ENCODE measurements at places on chromosomes 5 and 9. TPM values are rescaled to one million over a fixed set of nuclear protein-coding genes. Genes with fewer than 3 reads are reported as not detected.

DNA sequence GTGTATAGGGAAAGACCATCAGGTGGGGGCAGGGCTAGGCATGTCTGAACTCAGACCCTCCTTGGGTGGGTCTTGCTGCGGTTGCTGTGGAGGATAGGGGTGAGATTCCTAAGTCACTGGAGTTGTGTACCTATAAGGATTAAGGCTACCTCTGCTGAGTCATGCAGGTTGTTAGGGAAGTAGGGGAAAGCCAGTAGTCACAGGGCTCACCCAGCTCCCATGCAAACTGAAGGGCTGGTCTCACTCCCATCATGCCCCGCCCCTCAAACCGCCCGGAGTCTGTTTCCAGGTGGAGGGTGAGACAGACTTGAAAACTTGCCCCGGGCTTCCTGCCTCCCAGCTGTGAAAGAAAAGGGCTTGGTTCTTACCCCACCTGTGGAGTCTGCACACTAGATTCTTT, 161.8 kb downstream of the CAVIN4 start:
- H3K4me3 ChIP-seq, result no peak overlapping the region
- no peaks in the 10 kb centered on the region for H3K36me3 ChIP-seq
- H3K4me1 ChIP-seq, result no peaks in the 10 kb centered on the region
- DNase-seq, result no peak
- no peak overlapping the region for H3K27ac ChIP-seq
- no peaks in the 10 kb centered on the region for H3K27me3 ChIP-seq

- H3K4me1 ChIP-seq, result no peaks in the 10 kb centered on the region
- H3K27ac ChIP-seq, result no peak overlapping the region
- H3K36me3 ChIP-seq, result peaks cover 56% of the 10 kb centered on the region
- H3K27me3 ChIP-seq, result no peaks in the 10 kb centered on the region
These were observed 50.9 kb downstream of the NFX1 start for GRCh38 chr9:33341182-33341581.

DNA sequence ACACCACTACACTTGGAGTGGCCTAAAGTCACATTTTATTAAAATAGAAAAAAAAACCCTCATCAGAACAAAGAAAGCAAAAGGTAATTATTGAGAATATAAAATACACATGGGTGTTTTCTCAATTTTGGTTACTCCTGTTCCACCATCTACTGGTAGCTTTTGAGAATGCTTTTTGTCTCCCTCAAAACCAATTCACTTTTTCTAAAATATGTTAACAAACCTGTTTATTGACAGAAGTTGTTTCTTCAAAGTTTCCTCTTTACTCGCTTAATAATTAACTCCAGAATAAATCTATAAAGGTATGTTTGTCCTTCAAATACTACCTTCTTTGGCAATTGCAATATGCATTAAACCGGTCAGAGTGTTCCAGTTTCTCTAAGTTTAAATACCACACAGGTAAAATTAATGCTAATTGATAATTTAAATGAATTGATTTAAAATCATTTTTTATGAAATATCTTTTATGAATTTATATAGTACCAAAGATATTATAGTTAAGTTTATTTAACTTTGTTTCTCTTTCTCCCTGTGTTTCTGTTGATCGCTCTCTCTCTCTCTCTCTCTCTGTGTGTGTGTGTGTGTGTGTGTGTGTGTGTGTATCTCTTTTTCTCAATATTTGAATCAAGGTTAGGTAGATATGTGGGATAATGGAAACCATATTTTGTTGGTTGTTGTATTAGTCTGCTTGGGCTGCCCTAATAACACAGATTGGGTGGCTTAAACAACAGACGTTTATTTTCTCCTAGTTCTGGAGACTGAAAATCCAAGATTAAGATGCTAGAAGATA, 487.4 kb downstream of the PRDM9 start:
- H3K27ac ChIP-seq, result no peak overlapping the region
- no peak overlapping the region for H3K4me3 ChIP-seq
- no peaks in the 10 kb centered on the region for H3K4me1 ChIP-seq
- DNase-seq, result peak; percentile 40
- no peaks in the 10 kb centered on the region for H3K36me3 ChIP-seq

GRCh38 chr5:9437741-9438240, 108.1 kb downstream of the SEMA5A start:
- no peak overlapping the region for H3K4me3 ChIP-seq
- no peak for DNase-seq
- no peaks in the 10 kb centered on the region for H3K36me3 ChIP-seq
- H3K27ac ChIP-seq, result no peak overlapping the region

PCDH12 gene
- total RNA-seq, result 17.0 TPM

DNA sequence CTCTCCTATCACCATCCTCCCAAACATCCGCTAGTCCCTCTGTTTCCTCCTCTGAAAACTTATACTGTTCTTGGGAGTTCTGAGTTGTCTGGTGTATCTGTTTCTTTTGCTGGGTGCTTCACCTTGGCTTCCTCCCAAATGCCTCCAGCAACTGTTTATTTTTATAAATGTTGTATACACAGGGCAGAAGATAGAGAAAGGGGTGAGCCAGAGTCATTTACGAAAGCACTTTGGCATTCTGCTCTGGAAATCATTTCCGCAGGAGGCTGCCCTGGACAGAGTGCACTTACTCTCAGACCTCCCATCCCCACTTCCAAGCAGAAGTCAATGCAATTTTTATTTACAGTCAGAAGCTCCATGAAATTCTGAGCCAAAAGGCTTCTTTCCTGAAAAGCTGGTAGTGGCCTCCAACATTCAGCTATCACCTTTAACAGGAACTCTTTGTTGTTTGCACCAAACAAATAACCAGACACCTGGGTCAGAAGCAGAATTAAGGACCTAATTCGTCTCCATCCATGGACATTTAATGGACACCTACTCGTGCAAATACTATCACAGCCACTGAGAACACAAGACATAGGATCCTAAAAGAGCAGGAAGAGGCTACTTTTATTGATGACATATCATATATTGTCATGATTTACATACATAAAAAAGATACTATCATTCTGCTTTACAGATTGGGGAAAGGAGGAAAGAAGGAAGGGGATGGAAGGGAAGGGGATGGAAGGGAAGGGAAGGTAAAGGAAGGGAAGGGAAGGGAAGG, 229.5 kb upstream of the PAPPA start:
- peaks cover 14% of the 10 kb centered on the region for H3K4me1 ChIP-seq
- peak overlapping the region; percentile 87 for H3K27ac ChIP-seq
- no peaks in the 10 kb centered on the region for H3K27me3 ChIP-seq
- no peaks in the 10 kb centered on the region for H3K36me3 ChIP-seq

DIPK1B gene
- total RNA-seq, result 14.5 TPM

TMEM161B gene
- total RNA-seq, result 48.4 TPM

PCDHA3 gene
- 0.31 TPM for total RNA-seq
